ENCODE measurements at places on chromosomes 16 and 17.

- no peak for DNase-seq
These were observed 4.1 kb downstream of the NDRG4 start for GRCh38 chr16:58503863-58504688.

GRCh38 chr17:80698297-80698696, 153.7 kb downstream of the RPTOR start:
- DNase-seq = no peak

DNA sequence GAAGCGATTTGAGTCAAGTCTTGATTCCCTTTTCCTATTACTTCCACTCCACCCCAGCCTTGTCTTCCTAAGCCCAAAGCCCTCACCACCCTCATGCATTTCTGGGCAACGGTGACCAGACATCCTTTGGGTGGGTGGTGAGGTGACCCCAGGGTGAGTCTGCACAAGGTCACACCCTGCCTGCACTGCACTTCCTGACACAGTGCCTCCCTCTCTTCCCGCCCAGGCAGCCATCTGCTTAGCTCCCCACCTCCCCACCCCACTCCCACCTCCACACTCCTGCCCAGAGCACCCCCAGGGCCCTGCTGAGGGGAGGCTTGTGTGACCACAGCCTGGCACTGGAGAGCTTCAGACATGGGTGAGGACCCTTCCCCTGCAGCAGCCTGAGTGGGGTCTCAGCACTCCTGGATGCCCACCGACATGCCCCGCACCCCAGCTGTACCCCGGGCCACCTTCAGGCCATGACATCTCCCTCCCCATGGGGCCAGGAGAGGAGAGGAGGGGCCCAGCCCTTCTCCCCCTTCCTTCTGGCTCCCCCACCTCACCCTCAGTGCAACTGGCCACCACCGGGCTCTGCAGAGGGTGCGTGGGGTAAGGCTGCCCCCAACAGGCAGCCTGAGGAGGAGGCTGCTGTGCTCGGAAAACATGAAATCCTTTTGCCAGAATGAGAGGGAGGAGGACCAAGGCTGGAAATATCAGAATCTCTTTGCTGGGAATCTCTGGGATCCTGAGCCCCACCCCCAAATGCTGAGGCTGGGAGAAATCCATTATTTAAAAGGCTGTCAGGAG, 68.6 kb downstream of the CCT6B start:
- DNase-seq = no peak

DNA sequence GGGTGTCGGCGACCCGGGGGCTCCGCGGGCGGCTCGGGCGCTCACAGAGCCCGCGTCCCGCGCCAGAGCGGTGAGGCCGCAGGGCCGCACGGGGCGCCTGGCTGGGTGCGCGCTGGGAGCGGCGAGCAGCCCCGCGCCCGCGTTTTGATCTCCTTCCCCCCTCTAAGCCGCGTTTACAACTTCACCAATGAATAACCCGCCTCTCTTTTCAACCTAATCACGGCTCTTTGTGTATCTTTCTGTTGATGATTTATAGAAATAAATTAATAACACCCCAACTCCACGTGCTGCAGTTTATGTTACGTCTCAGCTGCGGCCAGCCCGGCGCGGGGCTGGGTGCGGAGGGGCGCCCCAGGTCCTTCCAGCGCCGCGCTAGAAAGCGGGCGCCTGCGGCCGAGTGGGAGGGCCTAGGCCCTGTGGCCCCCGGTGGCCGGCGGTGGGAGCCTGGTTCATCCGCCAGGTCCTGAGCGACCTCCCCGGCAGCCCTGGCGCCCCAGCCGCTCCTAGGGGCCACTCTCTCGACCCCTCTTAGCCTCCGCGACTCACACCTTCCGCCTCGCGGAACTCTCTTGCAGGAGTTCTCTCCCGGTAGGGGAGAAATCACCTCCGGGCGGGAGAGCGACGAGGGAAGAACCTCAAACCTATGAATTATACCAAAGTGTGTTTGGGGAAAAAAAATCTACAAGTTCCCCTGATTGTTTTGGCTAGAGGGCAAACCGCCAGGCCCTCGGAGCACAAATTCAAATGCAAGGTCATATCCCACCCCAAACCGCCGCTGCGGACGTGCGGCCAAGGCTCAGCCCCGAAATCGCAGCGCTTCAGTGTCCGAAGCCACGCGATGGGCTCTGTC, 1.9 kb downstream of the HNF1B start:
- DNase-seq = no peak

DNA sequence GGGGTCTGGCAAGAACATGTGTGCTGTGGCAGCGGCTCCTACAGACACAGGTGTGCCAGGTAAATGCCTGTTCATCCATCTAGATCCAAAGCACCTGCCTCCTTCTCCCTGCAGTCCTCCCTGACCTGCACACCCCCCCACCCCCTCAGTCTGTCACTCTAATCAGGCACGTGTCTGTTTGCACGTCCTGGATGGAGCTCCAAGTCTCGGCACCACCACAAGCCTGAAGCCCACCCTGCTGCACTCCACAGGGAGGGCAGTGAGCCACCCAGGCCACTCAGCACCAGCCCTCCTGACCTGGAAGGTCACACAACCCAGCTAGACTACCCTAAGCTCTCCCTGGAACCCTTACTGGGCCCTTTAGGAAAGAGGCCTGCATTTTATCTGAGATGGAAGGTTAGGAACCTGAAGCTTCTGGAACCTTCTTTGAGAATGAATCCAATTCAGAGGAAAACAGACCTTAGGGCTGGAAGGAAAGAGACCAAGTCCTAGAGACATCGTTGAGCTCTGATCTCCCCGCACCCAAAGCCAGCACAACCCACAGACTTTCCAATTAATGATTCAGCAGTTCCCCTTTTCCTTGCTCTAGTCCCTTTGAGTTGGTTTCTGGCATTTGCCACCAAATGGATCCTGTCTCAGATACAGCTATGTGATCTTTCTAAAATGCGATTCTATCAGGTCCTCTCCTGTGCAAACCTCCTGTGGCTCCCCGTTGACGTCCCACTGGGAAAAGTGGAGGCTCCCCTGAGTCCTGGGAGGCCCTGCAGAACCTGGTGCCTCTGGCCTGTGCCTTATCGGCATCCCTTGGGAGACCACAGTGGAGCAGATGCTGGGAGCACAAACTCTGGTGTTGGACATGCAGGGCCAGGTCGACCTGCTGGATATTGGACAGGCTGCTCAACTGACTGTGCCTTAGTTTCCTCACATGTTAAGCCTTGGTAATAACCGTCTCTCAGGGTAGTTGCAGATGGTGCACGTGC, 67.9 kb downstream of the PRMT7 start:
- DNase-seq = no peak

DNA sequence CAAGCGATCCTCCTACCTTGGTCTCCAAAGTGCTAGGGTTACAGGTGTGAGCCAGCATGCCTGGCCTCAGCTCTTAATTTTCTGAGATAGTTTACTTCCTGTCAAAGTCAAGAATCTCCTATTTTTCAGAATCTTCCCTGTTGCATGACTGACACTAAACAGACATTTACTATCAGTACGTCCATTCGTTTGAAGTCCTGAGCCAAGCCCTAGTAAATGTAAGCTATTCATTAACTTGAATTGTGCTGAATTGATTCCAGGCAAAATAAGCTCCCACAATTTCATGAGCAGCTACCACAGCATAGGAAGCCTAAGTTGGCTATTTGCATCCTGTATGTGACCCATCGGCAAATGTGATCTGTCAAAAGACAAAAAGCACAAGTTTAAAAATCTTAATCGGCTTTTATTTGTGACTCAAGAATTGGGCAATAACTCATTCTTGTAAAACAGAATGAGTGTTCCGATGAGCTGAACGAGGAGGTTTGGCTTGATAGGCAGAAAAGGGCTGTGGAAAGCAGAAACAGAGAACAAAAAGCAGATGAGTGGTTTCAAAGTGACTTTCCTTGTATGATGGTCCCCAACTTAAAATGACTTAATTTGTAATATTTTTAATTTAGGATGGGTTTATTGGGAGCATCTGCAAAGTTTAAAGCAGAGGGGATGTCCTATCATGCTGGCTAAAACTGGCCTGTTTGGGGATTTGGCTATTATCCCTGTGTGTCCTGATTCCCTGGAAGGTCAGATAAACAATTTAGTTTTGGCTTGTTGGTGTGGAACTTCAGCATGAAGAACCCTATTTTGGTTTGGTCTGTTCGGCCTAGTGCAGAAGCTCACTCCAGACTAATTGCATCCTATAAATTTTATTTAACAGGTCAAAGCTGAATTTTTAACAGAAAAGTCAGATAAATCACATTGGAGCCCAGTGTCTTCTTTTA, 14.2 kb downstream of the RNF112 start:
- DNase-seq = no peak

GRCh38 chr17:33038740-33039139, 47.1 kb downstream of the SPACA3 start:
- no peak for DNase-seq

DNA sequence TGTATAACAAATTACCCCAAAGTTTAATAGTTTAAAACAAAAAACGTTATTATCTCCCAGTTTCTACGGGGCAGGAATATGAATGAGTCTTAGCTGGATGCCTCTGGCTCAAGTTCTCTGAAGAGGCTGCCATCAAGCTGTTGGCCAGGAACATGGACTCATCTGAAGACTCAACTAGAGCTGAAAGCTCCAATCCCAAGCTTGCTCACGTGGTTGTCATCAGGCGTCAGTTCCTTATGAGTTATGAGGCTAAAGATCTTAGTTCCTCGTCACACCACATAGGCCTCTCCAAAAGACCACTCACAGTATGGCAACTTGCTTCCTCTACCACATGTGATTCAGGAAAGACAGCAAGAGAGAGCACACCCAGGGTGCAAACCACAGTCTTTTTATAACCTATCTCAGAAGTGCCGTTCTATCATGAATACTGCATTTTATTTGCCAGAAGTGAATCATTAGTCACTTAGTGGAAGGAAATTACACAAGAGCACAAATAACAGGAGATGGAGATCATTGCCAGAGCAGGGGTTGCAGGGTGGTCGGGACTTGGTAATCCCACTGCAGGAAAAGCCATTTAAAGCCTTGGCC, 48.7 kb upstream of the NLK start:
- DNase-seq = no peak

- no peak for DNase-seq
These were observed 76.2 kb upstream of the KSR1 start for GRCh38 chr17:27379888-27380533.

DNA sequence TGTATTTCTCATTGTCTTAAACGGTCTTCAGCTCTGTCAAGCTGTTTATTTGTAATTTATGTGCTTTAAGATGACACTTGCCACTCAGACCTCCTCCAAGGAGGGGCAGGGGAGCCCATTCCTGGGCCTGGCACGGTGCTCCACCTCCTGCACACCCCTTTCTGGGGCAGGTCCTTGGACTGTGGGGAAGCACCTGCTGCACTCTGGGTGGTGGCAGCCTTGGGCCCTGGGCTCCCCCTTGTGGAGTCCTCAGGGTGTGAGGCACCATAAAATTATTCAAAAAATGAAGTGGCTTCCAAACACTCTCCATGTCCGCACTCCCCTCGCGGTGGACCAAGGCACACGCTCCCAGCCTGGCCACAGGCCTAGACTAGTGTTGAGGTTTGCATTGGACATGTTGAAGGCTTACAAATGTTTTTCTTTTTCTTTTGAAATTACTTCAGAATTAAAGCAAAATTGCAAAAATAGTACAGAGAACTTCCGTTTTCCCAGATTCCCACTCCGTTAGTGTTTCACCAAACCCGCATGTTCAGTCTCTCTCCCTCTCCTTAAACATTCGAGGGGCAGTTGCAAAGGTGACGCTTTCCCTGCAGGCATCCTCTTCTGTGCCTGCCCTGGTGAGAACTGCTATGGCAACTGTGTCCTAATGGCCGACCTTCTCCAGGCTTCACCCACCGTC, 32.4 kb downstream of the FOXK2 start:
- DNase-seq = peak; percentile 66

- no peak for DNase-seq
These were observed 317.3 kb downstream of the FOXL1 start for GRCh38 chr16:86895606-86896005.

- no peak for DNase-seq
These were observed 63.9 kb upstream of the SMIM36 start for GRCh38 chr17:55575058-55575636.

DNA sequence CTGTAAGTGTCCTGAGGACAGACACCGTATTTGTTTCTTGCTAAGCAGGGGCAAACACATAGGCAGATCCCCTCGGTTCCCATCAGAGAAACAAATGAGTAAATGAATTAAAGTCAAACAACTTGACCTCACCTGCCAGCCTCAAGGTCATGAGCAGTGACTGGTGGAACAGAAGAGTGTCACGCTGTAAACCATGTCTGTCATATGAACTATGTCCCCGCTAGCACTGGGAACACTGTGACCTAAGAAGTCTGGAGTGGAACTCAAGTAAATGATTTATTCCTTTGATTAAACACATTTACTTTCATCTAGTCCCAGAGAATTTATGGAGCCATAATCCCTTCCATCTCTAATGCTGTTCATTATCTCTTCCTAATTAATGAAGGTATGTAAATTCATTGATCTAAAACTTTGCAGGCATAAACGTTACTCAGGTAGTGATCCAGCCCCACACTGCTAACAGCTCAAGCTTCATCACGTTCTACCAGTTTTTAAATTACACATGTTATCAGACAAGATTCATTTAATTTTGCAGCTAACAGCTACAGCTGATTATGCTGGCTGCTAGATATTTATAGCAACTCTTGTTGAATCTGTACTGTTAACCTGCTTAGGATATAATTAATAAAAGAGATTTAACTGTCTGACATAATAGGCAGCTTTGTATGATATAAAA, 38.7 kb downstream of the CPPED1 start:
- DNase-seq = no peak

- no peak for DNase-seq
These were observed 35.3 kb downstream of the ADGRG5 start for GRCh38 chr16:57577691-57578224.

DNA sequence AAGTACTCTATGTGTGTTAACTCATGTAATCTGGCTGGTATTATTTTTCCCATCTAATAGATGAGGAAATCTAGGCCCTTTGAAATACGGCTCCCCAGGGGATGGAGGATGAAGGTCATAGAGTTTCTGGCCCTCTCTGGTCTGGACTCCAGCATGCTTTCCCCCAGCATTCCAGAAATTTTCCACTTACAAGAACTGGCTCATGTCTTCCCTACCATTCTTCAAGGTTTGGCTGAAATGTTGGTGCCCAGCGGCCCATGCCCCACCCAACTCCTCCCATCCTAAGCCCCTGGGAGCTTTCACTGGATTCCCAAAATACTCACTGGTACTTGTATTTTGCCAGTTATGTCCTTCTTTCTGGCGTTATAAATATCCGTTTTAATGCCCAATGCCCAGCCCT, 237.5 kb upstream of the NLRP1 start:
- DNase-seq = no peak

DNA sequence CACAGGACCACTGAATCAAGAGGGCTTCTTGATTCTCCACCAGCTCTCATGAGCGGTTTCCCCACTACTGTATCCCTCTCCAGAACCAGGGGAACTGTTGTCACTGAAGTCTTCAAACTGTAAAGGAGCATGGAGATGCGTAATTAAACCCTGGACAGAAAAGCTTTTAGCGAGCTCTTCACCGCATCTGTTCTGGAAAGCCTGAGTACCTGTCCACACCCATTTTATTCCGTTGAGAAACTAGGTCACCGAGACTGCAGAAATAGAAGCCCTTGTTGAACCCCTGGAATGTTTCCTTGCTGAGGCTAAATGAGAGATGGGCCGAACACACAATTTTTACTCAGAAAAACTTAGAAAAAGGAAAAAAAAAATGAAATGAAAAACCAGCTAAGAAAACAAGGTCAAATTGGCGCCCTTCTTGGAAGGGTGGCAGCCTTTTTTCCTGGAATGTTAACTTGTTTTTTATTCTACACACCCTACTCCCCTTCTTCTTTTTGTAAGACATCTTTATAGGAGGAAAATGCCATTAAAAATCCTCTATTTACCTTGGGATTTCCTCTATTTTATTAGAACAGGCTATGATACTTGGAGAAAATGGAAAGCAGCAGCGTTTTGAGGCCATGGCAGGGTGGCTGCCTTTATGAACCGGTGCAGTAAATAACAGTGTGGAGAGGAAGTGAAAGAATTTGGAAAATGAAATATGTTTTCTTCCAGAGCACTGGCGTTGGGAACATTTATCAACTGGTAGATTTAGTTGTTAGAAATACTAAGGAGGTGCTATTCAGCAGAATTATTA, 52.6 kb upstream of the CRISPLD2 start:
- DNase-seq = no peak
